Neural progenitor cell (in vitro differentiated cells): ENCODE measurements at places on chromosomes 12 and 14. TPM values are rescaled to one million over a fixed set of nuclear protein-coding genes. Genes with fewer than 3 reads are reported as not detected.

DNA sequence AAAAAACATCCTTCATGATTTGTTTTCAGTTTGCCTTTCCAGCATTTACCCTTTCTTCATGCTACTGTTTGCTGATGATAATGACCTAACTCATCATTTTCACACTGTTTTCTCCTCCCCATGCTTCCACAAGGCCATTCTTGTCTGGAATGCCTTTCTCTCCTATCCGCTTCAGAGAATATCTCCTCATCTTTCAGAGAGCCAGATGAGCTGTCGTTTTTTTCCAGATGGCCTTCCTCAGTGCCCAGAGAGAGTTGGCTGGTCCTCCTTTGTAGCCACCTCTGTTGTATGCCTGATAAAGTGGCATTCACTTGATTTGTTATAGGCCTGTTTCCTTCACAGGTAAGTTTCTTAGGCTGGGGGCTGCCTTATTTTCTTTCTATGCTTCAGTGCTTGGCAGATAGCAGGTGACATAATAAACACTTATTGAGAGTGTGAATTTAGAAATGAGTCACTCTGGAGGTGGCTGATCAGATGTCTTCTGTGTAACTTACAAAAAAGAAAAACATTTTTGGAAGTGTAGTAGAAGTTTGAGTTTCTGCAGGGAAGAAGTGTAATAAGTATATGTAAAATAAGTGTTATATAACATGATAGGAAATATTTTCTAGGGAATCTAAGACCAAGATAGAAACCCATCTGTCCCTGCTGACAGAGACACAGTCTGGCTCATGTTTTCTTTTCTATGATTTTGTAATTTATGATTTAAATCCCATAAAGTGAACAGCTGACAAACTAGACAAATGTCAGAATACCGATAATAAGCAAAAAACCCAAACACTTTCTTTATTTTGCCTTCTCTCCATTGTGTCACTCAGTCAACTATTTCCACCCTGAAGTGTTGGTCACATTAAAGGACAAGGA, 174.5 kb downstream of the DACT1 start:
- H3K27me3 ChIP-seq: no peaks in the 10 kb centered on the region
- no peak overlapping the region for H3K27ac ChIP-seq
- no peaks in the 10 kb centered on the region for H3K4me1 ChIP-seq

GRCh38 chr14:106679776-106680175, 1153.4 kb downstream of the TMEM121 start:
- no peaks in the 10 kb centered on the region for H3K4me1 ChIP-seq
- no peaks in the 10 kb centered on the region for H3K27me3 ChIP-seq
- no peak overlapping the region for H3K4me3 ChIP-seq

DNA sequence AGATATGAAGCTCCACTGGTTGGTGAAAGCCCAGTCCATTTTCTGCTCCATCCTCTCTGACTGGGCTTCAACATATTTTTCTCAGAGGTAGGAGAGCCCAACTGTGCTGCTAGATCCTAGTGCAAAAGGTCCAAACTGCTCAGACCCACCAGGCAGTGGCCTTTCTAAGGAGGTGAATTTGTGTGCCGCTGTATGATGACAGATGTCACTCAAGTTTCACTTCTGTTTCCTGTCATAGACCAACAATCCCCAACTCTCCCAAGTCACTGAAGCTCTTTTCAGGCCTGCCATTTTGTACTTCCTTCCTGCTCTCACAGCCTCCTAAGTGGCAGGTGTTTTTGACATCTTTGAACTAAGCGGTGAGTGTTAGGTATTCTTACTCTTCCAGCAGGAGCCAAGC, 16.4 kb upstream of the RNASE4 start:
- H3K27me3 ChIP-seq: peaks cover 24% of the 10 kb centered on the region
- H3K36me3 ChIP-seq: no peaks in the 10 kb centered on the region
- H3K4me3 ChIP-seq: no peak overlapping the region
- DNase-seq: no peak

DNA sequence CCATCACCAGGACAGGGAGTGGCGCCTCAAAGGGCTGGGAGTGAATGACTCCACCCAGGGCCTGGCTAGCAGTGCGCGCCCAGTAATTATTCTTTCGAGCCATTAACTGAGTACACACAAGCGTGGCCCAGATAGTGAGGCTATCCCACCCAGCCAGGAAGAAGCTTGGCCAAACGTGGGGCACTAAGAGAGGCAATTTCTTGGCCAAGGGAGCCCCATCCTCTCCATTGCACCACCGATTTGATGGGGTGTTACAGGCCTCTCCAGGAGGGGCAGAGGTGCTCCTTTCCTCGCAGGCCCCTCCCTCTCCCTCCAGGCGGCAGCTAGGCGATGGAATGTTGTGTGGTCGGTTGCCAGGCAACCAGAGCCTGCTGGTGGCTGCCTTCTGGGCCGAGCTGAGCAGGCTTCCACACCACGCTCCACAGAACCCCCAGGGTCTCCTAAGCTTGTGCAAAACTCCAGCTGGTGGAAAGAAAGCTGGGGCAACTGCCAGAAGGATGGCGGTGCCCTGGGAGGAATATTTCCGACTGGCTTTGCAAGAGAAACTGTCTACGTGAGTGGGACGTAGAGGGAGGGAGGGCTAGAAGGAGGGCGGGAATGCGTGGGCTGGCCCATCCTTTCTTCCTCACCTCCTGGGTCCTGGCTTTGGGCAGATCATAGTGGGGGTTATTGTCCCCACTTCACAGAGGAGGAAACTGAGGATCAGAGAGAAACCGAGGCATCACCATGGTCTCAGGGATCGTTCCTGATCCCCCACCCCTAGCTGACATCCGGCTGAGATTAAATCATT, at the start of gene CFAP73:
TSS of gene CFAP73 (plus strand) at position 364 of the 790 bp plus-strand sequence. CDS start at position 498, 134 bp downstream.
- peak within 1 kb of the TSS; percentile 25 for H3K4me3 ChIP-seq
- peaks cover 9% of the 10 kb centered on the region for H3K4me1 ChIP-seq
- DNase-seq: peak; percentile 96

- H3K4me3 ChIP-seq: peak overlapping the region; percentile 88
- no peaks in the 10 kb centered on the region for H3K27me3 ChIP-seq
- peaks cover 35% of the 10 kb centered on the region for H3K4me1 ChIP-seq
- H3K27ac ChIP-seq: peak overlapping the region; percentile 76
Measured at GRCh38 chr12:56634242-56634836, 4.2 kb upstream of the BAZ2A start.

DNA sequence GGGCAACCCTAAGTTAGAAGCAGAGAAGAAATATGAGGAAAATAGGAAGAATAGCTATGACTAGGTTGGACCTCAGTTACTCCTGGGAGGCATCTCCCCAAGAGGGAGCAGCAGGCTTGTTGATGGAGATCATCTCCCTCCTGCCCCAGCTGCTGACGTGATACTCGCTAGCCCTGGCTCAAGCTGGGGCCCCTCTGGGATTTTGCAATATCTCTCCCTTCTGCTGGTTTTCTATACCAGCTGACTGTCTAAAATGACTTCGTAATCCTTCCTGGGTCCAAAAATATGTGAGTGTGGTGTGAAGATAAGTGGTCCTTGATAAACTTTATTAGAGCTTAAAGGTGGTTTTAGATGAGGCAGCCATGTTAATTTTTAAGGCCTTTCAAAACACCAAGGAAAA, 4.5 kb upstream of the HECTD4 start:
- H3K4me1 ChIP-seq: no peaks in the 10 kb centered on the region
- H3K36me3 ChIP-seq: no peaks in the 10 kb centered on the region
- no peak overlapping the region for H3K4me3 ChIP-seq

GRCh38 chr12:29164477-29165393, 15.7 kb downstream of the FAR2 start:
- H3K36me3 ChIP-seq: no peaks in the 10 kb centered on the region
- no peak overlapping the region for H3K4me3 ChIP-seq
- H3K27ac ChIP-seq: no peak overlapping the region
- H3K27me3 ChIP-seq: no peaks in the 10 kb centered on the region

DNA sequence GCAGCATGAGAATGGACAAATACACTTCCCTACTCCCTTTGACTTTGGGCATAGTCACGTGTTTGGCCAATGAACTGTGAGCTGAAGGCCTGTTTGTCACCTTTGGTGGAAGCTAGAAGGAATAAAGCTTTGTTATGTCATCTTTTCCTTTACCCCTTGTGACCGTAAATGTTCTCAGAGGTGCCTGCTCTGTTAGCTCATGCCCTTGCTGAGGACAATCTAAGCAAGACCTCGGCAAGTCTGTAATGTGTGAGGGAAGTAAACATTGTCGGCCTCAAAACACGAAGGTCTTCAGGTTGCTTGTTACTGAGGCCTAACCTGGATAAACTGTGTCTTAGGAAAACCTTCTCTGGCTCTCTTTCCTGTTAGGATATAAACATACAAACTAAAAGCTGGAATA, 354.2 kb downstream of the TMEM132D start:
- no peak overlapping the region for H3K4me3 ChIP-seq
- no peak for DNase-seq
- H3K36me3 ChIP-seq: no peaks in the 10 kb centered on the region
- H3K27ac ChIP-seq: no peak overlapping the region

DNA sequence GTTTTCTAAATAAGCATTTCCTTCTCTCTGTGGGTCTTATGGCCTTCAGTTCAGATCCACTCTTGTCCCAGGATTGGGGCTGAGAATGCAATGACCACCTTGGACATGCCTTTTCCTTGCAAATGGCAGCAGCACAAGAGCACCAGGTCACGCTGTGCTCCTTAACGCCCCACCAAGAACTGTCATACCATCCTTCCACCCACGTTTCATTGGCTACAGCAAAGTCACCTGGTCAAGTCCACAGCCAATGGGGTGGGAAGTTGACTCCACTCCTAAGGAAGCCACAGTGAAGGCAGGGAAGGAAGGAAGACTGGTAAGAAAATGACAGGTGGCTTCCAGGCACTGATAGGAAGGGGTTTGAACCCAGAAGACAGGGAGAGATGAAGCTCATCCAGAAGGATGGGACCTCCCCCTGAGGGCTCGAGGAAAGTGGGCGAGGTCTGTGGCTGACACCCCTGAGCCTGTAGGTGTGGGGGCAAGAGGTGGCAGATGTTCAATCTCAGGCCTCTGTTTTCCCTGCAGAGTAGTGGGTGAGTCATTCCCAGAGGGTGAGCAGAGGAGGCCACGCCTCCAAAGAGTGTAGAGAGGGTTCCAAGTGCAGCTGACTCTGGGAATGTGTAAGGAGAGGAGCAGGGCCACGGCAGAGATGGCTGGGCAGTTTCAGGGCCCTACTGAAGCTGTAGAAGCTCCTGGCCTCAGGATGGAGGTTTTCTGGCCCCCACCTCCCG, 113.5 kb upstream of the VRK1 start:
- peaks cover 100% of the 10 kb centered on the region for H3K27me3 ChIP-seq
- no peak overlapping the region for H3K27ac ChIP-seq
- H3K4me3 ChIP-seq: no peak overlapping the region
- DNase-seq: no peak
- H3K36me3 ChIP-seq: no peaks in the 10 kb centered on the region
- H3K4me1 ChIP-seq: no peaks in the 10 kb centered on the region

GRCh38 chr12:132558042-132558856, 52.1 kb downstream of the LRCOL1 start:
- no peak overlapping the region for H3K27ac ChIP-seq
- DNase-seq: no peak
- peaks cover 59% of the 10 kb centered on the region for H3K27me3 ChIP-seq
- H3K36me3 ChIP-seq: no peaks in the 10 kb centered on the region

DNA sequence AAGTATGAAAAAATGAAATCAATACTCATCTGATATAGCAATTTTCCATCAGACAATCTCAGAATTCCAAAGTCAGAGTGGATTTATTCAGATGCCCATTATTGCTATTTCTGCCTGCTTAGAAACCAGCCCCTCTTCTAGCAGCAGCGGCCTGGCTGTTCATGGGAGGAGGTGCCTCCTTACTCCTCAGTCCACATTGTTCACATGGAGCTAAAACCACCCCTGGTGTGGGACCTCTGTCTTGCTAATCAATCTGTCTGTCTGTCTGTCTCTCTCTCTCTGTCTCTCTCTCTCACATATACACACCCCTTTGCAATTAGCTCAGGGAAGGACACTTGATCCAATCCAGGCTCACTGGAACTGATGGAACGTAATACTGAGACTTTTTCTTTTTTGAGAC, 176.1 kb downstream of the APAF1 start:
- peak; percentile 11 for DNase-seq
- H3K27ac ChIP-seq: no peak overlapping the region
- H3K27me3 ChIP-seq: no peaks in the 10 kb centered on the region

GRCh38 chr14:77180726-77181602, 634 bp upstream of the TMEM63C start:
- peaks cover 11% of the 10 kb centered on the region for H3K27me3 ChIP-seq
- no peaks in the 10 kb centered on the region for H3K36me3 ChIP-seq
- DNase-seq: no peak
- peak overlapping the region; percentile 61 for H3K4me3 ChIP-seq

DNA sequence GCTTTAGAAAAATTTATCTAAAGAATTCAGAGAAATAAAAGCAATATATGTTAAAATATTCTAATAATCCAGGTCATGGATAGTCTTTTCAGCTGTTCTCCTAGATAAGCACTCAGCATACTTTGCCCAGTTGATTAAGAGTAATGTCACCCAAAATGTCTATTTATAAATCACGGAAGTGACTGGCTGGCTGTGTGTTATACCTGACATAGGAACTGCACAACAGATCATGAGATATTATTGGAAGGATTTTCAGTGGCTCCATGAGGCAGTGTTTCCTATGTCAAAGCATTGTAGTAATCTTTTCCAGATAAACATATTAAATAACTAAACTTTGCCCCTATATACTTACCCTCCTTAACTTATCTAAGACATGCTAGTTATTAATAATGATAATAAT, 128.8 kb downstream of the ITPR2 start:
- no peaks in the 10 kb centered on the region for H3K4me1 ChIP-seq
- no peak overlapping the region for H3K27ac ChIP-seq
- H3K36me3 ChIP-seq: no peaks in the 10 kb centered on the region
- H3K27me3 ChIP-seq: no peaks in the 10 kb centered on the region

GRCh38 chr14:96501740-96502620, at the start of gene PAPOLA:
Gene PAPOLA, plus strand, starts transcription at chr14:96502382. Its CDS starts 211 bp downstream, at chr14:96502593.
- H3K4me3 ChIP-seq: peak within 1 kb of the TSS; percentile 85
- peak within 1 kb of the TSS; percentile 88 for H3K27ac ChIP-seq
- H3K4me1 ChIP-seq: peaks cover 27% of the 10 kb centered on the region
- peak; percentile 97 for DNase-seq

DNA sequence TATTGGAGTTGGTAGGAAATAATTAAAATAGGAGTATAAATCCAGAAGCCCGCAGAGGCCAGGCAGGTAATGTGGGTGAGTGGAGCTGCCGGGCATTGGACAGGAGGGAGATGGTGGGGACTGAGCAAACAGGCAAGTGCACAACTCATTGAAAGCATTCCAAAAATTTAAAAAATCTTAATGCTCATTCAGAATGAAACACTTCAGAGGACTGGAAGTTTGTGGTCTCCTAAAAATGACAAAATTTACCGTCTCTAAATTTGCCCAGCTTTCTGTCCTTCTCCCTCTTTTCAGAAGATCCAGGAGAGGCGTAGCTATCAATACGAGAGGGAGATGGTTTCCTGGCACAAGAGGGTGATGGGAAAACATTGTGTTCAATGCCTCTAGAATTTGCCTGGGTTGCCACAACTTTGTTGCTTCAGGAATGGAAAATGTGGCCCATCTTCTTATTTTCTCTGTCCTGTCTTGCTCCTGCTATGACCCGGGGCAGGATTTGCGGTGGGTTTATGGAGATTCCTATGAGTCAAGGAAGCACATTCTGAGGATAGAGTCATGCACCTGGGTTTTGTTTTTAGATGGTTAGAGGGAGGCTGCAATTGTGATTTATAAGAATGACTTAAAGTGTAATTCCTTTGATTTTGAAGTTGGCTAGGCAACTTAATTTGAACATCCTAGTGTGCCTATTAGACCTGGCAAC, 72.2 kb downstream of the BORCS5 start:
- H3K36me3 ChIP-seq: no peaks in the 10 kb centered on the region
- H3K27ac ChIP-seq: no peak overlapping the region
- no peaks in the 10 kb centered on the region for H3K4me1 ChIP-seq
- no peak for DNase-seq
- no peaks in the 10 kb centered on the region for H3K27me3 ChIP-seq

The COX8C gene
- not detected in 2 replicates for total RNA-seq

The ITGB7 gene
- 0.43 TPM in 1 of 2 replicates, not detected in the other for total RNA-seq

The EPYC gene
- not detected in 2 replicates for total RNA-seq

The C12orf50 gene
- total RNA-seq: not detected in 2 replicates
